CD4-positive, alpha-beta T cell treated with Interleukin-4 for 4 hours (primary cell): ENCODE measurements at places on chromosomes 2 and 18.

GRCh38 chr18:13357289-13357688 lies 138.7 kb downstream of the LDLRAD4 start:
- no peak for DNase-seq

- DNase-seq, result no peak
Observed at GRCh38 chr2:158988501-158988900, 20.1 kb downstream of the TANC1 start.

- no peak for DNase-seq
Observed at GRCh38 chr18:62572456-62572855, 49.6 kb downstream of the ZCCHC2 start.

DNA sequence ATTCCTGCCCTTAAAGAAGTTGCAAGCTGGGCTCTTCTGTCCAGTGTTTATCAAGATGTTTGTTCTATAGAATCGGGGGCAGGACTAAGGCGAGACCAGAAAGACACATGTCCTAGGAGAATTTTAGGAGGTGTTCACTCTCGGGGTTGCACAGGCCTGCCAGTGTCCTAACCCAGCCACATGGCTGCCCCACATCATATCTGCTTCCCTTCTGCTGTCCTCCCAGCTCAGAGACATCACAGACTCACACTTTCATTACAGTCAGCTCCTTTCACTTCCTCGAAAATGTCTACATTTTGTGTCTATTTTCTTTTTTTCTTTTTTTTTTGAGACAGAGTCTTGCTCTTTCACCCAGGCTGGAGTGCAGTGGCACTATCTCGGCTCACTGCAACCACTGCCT lies 10.7 kb upstream of the MRO start:
- DNase-seq, result no peak

DNA sequence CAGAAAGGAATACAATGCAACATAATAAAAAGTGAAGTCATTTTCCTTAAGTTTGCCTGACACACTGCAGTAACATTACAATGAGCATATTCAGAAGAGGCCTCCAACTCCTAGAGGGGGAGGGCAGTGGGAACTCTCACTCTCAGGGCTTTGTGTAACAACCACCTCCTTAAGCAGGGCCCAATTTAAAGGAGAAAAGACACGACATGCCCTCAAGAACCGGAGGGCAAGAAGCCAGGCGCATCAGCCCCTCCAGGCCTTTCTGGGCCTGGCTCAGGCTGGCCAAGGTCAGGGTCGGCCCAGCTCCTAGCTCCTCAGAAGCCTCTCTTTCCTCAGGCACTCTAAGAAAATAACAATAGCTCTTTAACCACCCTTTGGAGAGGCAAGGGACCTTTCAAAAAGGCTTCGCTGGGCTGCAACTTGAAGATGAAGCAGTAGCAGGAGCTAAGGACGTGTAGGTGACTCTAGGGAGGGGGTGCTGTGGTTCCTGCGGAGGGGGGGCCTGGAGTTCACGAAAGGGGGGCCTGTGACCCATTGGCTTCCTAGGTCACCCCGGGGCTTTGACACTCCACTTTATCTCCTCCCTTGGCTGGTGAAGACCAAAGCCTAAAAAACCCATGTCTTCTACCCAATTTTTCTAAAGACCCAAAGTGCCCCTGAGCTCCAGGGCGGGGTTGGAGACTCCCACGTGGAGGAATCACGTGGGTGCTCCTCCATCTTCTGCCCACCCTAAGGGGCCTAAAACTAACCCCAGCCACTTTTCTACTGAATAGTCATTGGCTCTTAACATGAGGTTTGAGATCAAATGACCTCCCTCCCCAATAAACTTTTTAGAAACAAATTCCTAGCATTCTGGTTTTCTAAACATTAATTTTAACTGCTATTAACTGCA lies 13.3 kb downstream of the SERTAD2 start:
- no peak for DNase-seq

DNA sequence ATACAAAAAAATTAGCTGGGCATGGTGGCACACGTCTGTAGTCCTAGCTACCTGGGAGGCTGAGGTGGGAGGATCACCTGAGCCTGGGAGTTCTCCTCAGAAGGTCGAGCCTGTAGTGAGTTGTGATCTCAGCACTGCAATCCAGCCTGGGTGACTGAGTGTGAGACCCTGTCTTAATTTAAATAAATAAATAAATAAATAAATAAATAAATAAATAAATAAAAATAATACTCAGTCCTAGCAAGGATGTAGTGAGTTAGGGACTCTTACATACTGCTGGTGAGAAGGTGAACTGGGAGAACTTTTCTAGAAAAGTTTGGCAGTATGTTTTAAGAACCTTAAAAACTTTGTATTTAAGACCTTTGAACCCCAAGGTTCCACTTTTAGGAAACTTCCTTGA lies 230.0 kb downstream of the CLIP4 start:
- DNase-seq, result no peak
